ENCODE measurements at places on chromosomes 12 and 14.
A peak's percentile ranks its signal among the peaks of the same experiment; 100 is the strongest.

GRCh38 chr12:47856721-47857575 lies 37.2 kb upstream of the HDAC7 start:
- DNase-seq: no peak

GRCh38 chr12:26153421-26154154 lies 28.8 kb upstream of the BHLHE41 start:
- DNase-seq: no peak

GRCh38 chr12:47717443-47718193 lies 7.7 kb downstream of the ENDOU start:
- DNase-seq: peak; percentile 90

DNA sequence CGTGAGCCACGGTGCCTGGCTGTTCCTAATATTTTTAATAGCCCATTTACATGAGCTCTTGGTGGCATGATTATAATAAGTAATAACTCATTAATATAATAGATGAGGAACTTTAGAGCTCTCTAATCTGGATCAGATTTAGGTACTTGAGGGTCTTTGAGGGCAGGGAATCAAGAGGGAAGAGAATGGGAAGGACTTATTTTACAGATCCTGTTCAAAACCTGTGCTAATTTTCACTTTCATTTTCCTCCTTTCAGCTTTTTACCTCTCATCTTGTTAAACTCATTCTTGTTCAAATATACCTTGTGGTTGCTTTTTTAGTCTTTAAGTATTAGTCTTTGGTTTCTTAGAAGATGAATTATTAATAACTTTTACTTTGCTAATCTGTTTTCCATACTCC lies 5.6 kb downstream of the NECAP1 start:
- no peak for DNase-seq

DNA sequence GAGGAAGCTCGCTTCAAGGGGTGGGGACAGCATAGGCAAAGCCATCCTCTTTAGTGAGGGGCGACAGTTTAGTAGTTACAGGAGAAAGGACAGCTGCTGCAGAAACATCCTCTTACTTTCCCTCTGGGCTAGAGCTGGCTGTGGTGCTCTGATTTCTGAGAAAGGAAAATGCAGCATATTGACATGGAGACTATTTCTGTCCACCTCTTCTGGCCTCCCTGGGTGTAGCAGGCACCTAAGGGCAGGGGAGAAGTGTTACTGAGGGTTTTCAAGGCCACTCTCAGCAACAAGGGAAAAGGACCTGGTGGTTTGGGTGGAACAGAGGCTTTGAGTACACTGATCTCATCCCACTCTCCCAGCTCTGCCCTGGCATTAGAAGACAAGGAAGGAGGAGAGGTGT lies 40.0 kb upstream of the CTDSP2 start:
- no peak for DNase-seq

DNA sequence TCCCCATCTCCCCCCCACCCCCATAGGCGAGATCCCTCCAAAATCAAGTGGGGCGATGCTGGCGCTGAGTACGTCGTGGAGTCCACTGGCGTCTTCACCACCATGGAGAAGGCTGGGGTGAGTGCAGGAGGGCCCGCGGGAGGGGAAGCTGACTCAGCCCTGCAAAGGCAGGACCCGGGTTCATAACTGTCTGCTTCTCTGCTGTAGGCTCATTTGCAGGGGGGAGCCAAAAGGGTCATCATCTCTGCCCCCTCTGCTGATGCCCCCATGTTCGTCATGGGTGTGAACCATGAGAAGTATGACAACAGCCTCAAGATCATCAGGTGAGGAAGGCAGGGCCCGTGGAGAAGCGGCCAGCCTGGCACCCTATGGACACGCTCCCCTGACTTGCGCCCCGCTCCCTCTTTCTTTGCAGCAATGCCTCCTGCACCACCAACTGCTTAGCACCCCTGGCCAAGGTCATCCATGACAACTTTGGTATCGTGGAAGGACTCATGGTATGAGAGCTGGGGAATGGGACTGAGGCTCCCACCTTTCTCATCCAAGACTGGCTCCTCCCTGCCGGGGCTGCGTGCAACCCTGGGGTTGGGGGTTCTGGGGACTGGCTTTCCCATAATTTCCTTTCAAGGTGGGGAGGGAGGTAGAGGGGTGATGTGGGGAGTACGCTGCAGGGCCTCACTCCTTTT lies 2.7 kb downstream of the GAPDH start:
- no peak for DNase-seq

DNA sequence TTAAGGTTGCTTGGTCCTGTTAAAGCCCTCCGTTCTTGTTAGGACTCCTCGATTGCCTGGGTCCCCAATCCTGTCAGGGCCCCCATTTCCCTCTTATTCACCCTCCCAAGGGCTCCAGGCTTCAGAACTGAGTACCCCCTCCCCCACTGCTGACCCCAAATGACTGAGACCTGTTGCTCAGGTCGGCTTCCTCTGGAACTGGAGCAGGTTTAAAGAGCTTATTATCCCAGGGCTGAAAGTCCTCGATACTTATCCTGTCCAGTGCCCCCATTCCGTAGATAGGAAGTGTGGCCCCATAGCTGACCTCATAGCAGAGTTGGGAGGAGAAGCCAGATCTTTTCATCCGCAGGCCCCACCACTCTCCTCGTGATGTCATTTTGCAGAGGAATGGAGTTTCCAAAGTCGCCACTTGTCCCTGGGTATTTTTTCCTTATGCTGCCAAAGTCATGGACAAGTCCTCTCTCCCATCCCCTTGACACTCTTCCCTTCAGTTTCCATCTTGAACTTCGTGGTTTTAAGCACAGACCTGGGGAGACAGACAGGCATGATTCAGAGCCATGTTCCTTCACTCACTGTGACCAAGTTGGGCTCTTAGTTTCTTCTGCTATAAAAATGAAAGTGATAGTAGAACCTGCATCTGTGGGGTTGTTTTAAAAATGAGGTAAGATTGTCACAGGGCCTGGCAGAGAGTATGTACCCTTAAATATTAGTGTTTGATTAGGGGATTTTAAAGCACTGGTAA lies 1.2 kb downstream of the USP30 start:
- no peak for DNase-seq

DNA sequence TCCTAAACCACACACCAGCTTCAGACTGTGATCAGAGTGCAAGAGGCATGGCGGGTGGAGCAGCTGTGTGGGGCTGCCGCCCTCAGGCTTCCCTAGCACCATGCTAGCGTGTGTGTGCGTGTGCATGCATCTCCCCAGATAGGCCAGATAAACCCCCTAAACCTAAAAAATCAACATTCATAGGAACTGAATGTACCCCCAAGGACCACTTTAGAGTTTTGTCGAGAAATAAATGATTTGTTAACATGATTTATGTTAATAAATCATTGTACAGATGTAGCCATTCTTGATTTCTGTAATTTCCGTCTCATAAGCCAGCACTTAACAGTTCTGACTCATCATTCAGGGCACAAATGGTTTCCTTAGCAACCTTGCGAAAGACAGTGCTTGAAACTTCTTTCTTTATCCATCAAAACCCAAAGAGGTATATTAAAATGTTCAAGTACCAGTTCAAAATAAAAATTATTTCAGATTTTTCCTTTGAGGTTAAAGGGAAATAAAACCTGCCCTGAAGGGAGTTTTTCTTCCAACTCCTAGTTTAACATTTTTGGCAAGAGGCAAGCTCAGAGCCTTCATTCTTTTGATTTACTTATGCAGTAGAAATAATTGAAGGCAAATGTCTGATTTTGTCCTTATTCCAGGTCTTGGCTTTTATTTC lies 206.2 kb upstream of the RGS6 start:
- no peak for DNase-seq

- no peak for DNase-seq
Observed at GRCh38 chr12:53624956-53625355, 1.2 kb downstream of the ATF7 start.

DNA sequence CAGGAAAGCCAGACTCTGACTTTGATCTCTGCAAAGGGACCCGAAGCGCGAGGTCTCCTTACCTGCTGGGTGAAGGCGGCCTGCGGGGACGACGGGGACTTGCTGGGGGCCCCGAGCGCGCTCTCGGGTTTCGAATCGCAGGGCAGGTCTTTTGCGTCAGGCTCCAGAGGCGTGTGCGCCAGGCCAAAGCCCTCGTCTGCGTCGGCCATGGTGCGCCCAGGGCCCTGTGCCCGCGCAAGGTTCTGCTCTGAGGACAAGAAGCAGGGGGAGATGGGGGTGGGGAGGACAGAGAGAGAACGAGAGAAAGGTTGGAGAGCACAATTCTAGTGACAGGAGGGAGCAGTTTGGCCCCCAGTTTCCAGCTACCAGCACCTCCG lies 2.3 kb downstream of the TBX5 start:
- DNase-seq: peak; percentile 53

- no peak for DNase-seq
Observed at GRCh38 chr14:99899578-99900178, 106.5 kb downstream of the EML1 start.
